ENCODE measurements at places on chromosomes 13 and 19.

DNA sequence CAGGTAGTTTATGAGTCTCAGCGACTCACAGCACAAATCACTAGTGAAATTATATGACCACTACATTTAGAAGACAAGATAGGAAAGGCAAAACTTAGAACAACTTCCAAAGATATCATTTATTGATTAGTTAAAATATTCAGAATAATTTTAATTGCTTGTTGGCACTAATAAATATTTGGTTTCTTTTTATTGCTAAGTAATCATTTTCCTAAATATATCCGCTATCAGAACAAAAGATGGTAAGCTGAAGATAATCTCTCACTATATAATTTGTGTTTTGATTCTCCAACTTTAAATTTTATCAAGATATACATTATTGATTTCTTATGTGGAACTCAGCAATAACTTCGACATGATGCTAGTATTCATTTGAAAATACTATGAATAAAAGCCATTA, 248.5 kb downstream of the DIAPH3 start:
- no peak for DNase-seq

DNA sequence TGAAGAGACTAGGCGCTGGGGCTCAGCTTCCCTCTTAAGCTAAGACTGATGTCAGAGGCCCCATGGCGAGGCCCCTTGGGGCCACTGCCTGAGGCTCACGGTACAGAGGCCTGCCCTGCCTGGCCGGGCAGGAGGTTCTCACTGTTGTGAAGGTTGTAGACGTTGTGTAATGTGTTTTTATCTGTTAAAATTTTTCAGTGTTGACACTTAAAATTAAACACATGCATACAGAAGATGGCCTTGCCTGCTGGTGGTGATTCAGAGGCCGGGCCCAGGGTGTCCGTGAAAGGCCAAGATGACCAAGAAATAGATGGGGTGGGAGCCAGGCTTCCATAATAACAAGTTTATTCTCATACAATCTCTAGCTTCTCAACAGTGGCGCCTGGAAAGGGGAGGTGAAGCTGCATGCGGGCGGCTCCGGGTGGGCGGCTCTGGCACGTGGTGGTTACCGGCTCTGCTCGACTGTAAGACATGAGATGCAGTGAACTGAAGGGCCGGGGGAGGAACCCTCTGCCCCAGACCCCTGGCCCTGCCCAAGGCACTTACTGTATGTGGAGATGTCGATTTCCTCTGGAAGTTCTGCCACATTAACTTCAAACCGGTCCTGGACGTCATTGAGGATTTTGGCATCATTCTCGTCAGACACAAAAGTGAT, 10.5 kb downstream of the DDX39A start:
- DNase-seq: no peak

DNA sequence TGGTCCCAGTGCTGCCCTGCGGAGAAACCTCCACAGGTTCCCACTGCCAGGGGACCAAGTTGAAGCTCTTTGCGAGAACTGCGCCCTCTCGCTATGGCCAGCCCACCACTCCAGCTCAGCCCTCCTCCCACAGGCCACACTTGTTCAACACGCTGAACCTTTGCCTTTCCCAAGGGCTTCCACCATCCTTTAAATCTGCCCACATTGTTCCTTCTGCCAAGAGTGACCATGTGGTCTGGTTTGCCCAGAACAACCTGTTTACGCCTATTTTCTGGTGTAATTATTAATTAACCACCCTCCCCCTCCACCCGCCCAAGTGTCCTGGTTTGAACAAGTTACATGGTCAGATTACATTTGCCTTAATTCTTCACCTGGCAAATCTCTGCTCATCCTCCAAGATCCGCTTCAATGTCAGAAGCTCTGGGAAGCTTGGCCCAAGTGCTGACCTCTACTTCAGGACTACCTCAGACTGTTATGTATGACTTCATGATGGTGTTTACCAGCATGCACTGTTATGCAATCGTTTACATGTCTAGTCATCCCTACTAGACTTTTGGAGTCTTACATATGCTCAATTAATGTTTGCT, 12.0 kb upstream of the USP12 start:
- DNase-seq: no peak

DNA sequence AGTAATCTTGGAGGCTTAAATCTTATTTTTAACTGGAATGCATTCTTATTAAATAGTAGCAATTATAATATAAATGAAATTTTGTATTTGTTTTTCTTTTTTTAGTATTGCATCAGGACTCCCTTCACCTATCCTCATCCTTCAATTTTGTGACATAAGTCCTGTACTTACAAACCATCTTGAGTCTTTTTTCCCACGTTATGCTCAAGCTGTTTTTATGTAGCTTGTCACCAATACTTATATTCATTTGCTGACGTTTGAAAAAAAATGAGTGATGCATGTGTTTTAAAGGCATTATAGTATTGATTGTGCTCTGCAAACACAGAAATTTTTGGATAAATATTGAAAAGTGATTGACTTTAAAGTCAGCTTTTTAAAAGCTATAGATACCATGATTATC, 888 bp downstream of the GPR18 start:
- DNase-seq: no peak

GRCh38 chr13:102751886-102752285, 21.7 kb downstream of the TEX30 start:
- DNase-seq: no peak

- no peak for DNase-seq
Measured at GRCh38 chr13:36954542-36954941, 34.5 kb upstream of the SMAD9 start.

- DNase-seq: no peak
Measured at GRCh38 chr19:28217022-28217421, 995.9 kb downstream of the UQCRFS1 start.

DNA sequence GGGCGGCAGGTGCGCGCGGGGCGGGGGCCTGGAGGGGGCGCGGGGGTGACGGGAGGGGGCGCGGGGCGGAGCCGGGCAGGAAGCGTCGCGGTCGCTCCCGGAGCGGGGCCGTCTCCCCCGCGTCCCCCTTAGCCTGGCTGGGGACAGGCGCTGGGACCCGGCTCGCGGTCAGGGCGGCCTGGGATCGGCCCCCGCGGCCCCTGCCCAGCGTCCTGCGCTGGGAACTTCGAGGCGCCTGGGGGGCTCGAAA, 74.7 kb upstream of the MCF2L start:
- no peak for DNase-seq
